GF-D8 (cell line): ENCODE measurements at places on chromosomes 16 and 17.

- no peak for DNase-seq
Observed at GRCh38 chr16:6611535-6611934, 721.1 kb upstream of the RBFOX1 start.

DNA sequence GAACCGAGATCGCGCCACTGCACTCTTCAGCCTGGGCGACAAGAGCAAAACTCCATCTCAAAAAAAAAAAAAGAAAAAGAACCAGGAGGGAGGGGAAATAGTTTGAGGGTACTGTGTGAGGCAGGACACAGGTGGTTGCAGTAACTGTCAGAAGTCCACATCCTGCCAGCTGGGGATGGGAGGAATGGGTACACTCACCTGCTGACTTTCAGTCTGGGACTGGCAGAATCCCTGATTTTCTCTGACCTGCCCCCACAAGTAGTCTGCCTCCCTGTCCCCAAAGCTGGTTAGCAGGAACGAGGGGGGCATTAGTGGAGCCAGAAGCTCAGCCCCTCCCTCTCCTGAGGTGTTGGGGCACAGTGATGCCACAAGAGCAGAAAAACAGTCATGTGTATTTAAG, 7.1 kb upstream of the ARL5C start:
- no peak for DNase-seq

DNA sequence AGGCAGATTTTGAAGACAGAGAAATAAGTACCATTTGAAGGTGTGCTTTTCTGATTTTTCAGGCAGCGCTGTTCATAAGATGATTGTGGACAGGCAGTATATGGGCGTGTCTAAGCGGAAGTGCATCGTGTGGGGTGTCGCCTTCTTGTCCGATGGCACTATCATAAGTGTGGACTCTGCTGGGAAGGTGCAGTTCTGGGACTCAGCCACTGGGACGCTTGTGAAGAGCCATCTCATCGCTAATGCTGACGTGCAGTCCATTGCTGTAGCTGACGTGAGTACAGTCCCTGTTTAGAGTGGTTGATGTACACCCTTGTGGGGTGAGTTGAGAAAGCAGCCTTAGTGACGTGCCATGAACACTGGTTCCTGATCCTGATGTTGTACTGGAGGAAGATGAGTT, 10.7 kb downstream of the UTP4 start:
- DNase-seq = no peak

DNA sequence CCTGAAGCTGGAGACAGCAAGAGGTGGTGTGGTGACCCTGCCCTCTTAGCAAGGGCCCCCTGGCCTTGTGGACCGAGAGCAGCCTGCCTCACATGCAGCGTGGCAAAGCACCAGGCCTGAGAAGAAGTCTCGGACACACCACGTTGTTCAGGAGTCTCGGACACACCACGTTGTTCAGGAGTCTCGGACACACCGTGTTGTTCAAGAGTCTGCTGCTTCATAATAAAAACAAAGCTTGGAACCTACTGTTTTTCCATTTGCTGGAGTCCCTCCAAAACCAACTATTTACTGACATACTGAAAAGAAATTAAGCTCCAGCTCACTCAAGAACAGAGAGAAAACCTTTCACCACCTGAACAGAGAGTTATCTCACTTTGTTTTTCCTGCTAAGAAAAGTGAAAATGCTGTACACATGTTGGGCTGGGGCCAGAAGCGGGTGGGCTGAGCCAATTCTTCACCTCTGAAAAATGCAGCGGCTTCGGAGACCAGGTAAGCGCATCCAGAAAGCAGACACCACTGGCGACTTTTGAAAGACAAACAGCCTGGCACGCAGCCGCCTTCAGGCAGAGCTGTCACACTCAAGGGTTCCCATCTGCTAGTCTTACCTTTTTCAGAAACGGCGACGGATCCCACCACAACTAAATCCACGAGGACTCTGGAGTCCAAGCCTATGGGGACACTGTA, 8.9 kb downstream of the MTHFSD start:
- no peak for DNase-seq

- DNase-seq = no peak
Observed at GRCh38 chr17:5126719-5127488, 11.1 kb downstream of the USP6 start.

GRCh38 chr17:72090108-72090507, 30.7 kb upstream of the SOX9 start:
- DNase-seq = no peak

DNA sequence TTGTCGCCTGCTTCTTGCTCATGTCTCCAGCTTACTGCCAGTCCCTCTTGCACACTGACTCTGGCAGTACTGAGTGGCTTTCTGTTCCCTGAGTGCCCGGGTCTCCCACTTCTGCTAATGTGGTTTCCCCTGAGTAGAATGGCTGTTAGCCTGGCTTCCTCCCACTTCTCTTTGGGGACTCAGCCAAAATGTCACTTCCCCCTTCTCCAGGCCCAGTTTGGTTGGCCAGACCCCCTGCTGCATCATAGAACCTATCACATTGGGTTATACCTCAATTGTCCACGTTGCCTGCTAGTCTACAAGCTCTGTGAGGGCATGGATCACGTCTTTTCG, 304.4 kb downstream of the HS3ST3B1 start:
- peak; percentile 79 for DNase-seq

DNA sequence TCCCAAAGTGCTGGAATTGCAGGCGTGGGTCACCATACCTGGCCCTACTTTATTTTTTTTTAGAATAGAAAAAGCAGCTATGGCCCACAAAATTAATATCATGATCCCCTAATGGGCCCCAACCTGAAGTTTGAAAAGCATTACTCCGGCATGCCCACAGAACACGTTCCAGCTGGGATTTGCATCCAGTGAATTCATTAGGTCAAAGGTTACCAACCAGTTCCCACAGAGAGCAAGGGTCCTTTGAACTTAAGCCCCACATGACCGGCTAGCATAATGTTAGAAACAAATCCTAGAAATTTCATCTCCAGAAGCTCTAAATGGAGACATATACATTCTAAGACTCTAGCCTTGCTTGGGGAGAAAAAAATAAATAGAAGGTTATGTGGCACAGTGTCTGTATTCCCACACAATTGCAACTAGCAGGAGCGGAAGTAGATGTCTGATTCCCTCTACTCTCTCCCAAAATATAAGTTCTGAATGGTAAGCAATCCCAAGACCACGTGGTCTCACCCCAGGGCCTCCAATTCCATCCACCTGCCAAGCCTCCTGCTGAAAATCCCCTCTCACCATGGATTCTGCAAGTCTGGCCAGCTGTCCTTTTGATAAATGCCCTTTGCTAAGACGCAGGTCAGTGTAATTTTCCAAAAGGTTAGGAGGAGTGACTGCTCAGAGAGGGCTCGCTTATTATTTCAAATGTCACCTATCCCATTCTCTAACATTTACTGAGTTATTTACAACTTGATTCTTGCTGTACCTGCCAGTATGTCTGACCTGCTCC, 395.8 kb downstream of the NPIPA8 start:
- no peak for DNase-seq
